Stomach (tissue), 19 donors: ENCODE measurements at places on chromosomes 2 and 18. TPM values are rescaled to one million over a fixed set of nuclear protein-coding genes. Genes with fewer than 3 reads are reported as not detected.

DNA sequence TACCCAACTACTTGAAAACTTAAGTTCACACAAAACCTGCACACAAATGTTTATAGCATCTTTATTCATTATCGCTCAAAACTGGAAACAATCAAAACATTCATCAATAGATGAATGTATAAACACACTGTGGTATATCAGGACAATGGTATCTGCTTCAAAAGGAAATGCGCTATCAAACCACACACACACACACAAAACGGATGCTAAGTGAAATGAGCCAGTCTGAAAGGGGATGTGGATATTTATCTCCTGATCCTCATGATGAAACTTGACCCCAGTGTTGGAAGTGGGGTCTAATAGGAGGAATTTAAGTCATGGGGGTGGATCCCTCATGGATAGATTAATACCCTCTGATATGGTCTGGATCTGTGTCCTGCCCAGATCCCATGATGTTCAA is 22.0 kb downstream of the PDCL3 start:
- H3K4me3 ChIP-seq, result no peak overlapping the region
- no peak overlapping the region for H3K27ac ChIP-seq
- no peaks in the 10 kb centered on the region for H3K36me3 ChIP-seq

GRCh38 chr2:27042159-27042661 is 9.3 kb upstream of the AGBL5 start:
- DNase-seq, result peak; percentile 19
- no peaks in the 10 kb centered on the region for H3K27me3 ChIP-seq
- no peak overlapping the region for H3K27ac ChIP-seq
- no peaks in the 10 kb centered on the region for H3K4me1 ChIP-seq
- no peak overlapping the region for H3K4me3 ChIP-seq
- peaks cover 48% of the 10 kb centered on the region for H3K36me3 ChIP-seq

DNA sequence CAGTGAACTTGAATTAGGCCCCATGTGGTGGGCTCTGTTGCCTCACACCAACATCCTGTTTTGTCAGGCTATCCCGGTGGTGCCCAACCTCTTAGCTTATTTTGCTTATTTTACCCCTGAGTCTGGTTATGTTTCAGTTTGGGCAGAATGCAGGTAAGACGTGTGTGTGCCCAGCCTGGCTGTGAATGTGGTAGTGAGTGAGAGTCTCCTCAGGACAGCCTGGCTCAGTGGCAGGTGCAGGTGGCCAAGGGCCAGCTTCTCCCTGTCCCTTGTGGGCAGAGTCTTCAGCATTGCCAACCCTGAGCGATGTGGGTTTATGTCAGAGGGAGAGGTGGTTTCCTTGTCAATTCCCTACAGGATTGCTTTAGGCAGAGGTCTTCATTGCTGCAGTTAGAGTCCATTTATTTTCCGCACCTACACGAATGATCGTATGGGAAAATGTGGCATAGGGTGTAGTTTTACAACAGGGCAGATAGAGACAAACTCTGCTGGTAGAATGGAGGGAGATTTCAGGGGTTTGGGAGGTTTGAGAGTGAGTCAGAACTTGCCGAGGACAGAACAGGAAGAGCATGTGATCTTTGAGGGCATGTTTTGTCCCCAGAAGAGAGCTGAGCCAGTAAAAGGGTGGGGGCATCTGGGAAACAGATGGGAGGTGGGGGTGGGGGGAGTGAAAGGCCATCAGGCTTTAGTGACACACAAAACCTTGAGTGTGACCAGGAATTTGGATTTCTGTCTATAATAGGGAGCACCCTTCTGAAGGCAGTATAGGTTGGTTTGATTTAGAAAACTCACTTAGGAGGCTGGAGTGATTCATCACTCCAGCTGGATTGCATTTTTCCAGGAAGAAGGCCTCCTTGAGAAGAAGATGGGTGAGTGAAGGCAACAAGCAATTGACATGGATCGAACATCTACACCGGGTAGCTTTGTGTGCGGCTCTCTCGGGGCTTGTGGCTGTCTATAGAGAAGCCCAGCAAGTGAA is 156.2 kb upstream of the CELF4 start:
- H3K4me1 ChIP-seq, result no peaks in the 10 kb centered on the region
- no peak overlapping the region for H3K4me3 ChIP-seq
- no peak overlapping the region for H3K27ac ChIP-seq
- H3K27me3 ChIP-seq, result no peaks in the 10 kb centered on the region

GRCh38 chr2:218961651-218962570 is 2.4 kb downstream of the CDK5R2 start:
- H3K4me1 ChIP-seq, result peaks cover 29% of the 10 kb centered on the region
- peaks cover 98% of the 10 kb centered on the region for H3K27me3 ChIP-seq
- DNase-seq, result no peak
- H3K36me3 ChIP-seq, result no peaks in the 10 kb centered on the region
- H3K4me3 ChIP-seq, result no peak overlapping the region

- DNase-seq, result no peak
- H3K4me3 ChIP-seq, result no peak overlapping the region
- H3K27me3 ChIP-seq, result no peaks in the 10 kb centered on the region
- H3K27ac ChIP-seq, result no peak overlapping the region
- H3K36me3 ChIP-seq, result no peaks in the 10 kb centered on the region
- H3K4me1 ChIP-seq, result no peaks in the 10 kb centered on the region
These were observed 187.0 kb downstream of the CYRIA start for GRCh38 chr2:16478434-16479210.

GRCh38 chr18:32049393-32050171 is 31.0 kb downstream of the RNF125 start:
- H3K36me3 ChIP-seq, result no peaks in the 10 kb centered on the region
- peak; percentile 34 for DNase-seq
- no peak overlapping the region for H3K4me3 ChIP-seq
- H3K4me1 ChIP-seq, result peaks cover 23% of the 10 kb centered on the region

GRCh38 chr2:101223814-101224231 is 28.9 kb upstream of the CNOT11 start:
- no peaks in the 10 kb centered on the region for H3K27me3 ChIP-seq
- no peaks in the 10 kb centered on the region for H3K36me3 ChIP-seq
- no peak for DNase-seq
- H3K27ac ChIP-seq, result no peak overlapping the region
- H3K4me3 ChIP-seq, result no peak overlapping the region

DNA sequence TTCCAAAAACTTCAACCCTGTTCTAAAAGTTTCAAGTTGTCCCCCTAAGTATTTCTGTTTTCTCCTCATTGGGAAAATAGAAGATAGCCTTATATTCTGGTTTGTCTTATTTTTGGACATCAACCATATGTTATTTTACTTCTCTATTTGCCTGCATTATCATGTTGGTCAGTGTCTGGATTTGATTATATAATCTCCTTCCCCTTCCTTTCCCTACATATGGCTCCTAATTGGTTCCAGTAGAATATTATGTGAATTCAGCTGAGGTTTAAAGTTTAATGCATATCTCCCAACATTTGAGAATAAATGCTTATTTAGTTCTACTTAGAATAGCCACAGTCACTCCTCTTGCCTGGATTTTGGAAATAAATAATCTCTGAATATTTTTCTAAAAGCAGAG is 66.9 kb downstream of the OXER1 start:
- H3K27me3 ChIP-seq, result no peaks in the 10 kb centered on the region
- H3K27ac ChIP-seq, result no peak overlapping the region
- no peak overlapping the region for H3K4me3 ChIP-seq
- DNase-seq, result no peak
- H3K4me1 ChIP-seq, result no peaks in the 10 kb centered on the region
- H3K36me3 ChIP-seq, result peaks cover 16% of the 10 kb centered on the region

Gene TBR1
- total RNA-seq, result not detected

Gene INPP1
- total RNA-seq, result 25.5 TPM

Gene SOX11
- total RNA-seq, result not detected

Gene ALPI
- total RNA-seq, result 1.4 TPM

Gene DAPL1
- total RNA-seq, result not detected

Gene DPYSL5
- not detected for total RNA-seq

Gene C1QL2
- not detected for total RNA-seq
